Mononuclear cell (primary cell): ENCODE measurements at places on chromosomes 2 and 18. TPM values are rescaled to one million over a fixed set of nuclear protein-coding genes. Genes with fewer than 3 reads are reported as not detected.

The RNMT gene
- 108 TPM for total RNA-seq

The DQX1 gene
- total RNA-seq = not detected

The SATB2 gene
- total RNA-seq = 0.73 TPM

The NEB gene
- 2.0 TPM for total RNA-seq

The IRS1 gene
- total RNA-seq = 2.3 TPM

The MYCN gene
- 0.10 TPM for total RNA-seq

The SERPINB3 gene
- total RNA-seq = not detected

The AQP12A gene
- not detected for total RNA-seq

The MFF gene
- total RNA-seq = 61.7 TPM

The NCL gene
- total RNA-seq = 182 TPM

The TRIM43 gene
- not detected for total RNA-seq

The PRKAG3 gene
- not detected for total RNA-seq

The MOCOS gene
- under 0.01 TPM for total RNA-seq

The RNF152 gene
- 0.73 TPM for total RNA-seq

The C2orf72 gene
- not detected for total RNA-seq

The SCN9A gene
- 0.63 TPM for total RNA-seq

The PROKR1 gene
- under 0.01 TPM for total RNA-seq

The ABCG5 gene
- total RNA-seq = not detected

The CCDC74A gene
- total RNA-seq = 0.84 TPM

The RFTN2 gene
- total RNA-seq = under 0.01 TPM

The MBOAT2 gene
- 9.2 TPM for total RNA-seq

The ASB1 gene
- total RNA-seq = 10.5 TPM

The SOX11 gene
- under 0.01 TPM for total RNA-seq

The IL36B gene
- not detected for total RNA-seq

The REG3A gene
- total RNA-seq = not detected

The TSPYL6 gene
- total RNA-seq = not detected

The CD226 gene
- total RNA-seq = 64.1 TPM

The POU3F3 gene
- not detected for total RNA-seq

The SULT1C2 gene
- total RNA-seq = not detected

The BOD1L2 gene
- total RNA-seq = 0.10 TPM

The MYL12A gene
- total RNA-seq = 475 TPM
